Suprapubic skin (tissue), 4 donors: ENCODE measurements at places on chromosomes 5 and 9. TPM values are rescaled to one million over a fixed set of nuclear protein-coding genes. Genes with fewer than 3 reads are reported as not detected.

Gene TEK
- 3.6 TPM for total RNA-seq

Gene LRRC26
- 37.2 TPM for total RNA-seq

Gene ADGRV1
- 7.5 TPM for total RNA-seq

Gene POLR3G
- total RNA-seq: 5.7 TPM

Gene PRRX2
- 16.9 TPM for total RNA-seq

Gene PCDHB10
- total RNA-seq: 1.2 TPM
